ENCODE measurements at places on chromosomes 1 and 21.

DNA sequence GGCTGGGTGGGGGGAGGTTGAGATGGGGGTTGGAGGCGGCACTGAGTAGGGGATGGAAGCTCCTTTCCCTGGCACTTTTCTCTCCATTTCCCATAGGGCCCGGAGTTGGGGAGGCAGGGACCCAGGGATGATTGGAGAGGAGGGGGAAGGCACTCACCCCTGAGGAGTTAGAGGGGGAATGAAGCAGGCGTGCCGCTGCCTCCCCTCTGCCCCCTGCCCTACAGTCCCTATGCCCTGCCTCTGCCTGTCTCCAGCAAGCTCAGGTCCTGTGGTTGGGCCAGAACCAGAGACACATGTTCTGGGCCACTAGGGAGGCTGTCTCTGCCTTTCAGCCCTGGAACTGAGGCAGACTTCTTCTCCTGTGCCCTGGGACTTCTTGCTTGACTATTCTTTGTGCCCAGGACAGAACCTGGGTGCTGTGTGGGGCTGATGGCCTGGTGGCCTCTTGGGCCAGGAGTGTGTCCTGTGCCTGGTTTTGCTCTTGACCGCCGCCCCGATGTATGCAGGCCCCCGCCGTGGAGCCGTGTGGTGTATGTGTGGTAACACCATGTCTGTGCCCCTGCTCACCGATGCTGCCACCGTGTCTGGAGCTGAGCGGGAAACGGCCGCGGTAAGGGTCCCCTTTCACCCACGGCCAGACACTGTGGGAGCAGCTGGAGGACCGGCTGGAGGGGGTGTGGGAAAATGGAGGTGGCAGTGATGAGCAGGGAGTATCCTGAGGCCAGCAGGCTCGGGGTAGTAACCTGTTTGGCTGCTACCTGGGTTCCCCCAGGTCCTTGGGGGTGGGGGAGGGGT lies 1.4 kb downstream of the LYPLA2 start:
- DNase-seq, result no peak

DNA sequence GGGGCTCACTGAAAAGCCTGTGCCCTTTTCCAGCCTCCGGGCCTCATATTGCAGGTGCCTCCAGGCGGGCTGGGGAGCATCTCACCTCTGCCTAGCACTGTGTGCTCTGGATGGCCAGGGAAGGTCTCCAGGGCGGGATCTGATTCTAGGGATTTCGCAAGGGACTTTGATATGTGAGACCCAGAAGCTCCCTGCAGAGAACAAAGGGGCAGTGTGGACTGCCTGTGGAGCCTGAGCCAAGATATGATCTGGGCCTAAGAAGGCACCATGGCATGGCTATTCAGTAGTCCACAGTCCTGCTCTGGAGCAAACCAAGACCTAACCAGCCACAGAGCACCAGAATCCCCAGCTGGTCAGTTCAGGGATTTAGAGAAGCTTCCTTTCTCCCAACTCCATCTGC lies 157.2 kb downstream of the ST6GALNAC5 start:
- no peak for DNase-seq

- no peak for DNase-seq
Observed at GRCh38 chr1:97046765-97047420, 325.3 kb downstream of the PTBP2 start.

DNA sequence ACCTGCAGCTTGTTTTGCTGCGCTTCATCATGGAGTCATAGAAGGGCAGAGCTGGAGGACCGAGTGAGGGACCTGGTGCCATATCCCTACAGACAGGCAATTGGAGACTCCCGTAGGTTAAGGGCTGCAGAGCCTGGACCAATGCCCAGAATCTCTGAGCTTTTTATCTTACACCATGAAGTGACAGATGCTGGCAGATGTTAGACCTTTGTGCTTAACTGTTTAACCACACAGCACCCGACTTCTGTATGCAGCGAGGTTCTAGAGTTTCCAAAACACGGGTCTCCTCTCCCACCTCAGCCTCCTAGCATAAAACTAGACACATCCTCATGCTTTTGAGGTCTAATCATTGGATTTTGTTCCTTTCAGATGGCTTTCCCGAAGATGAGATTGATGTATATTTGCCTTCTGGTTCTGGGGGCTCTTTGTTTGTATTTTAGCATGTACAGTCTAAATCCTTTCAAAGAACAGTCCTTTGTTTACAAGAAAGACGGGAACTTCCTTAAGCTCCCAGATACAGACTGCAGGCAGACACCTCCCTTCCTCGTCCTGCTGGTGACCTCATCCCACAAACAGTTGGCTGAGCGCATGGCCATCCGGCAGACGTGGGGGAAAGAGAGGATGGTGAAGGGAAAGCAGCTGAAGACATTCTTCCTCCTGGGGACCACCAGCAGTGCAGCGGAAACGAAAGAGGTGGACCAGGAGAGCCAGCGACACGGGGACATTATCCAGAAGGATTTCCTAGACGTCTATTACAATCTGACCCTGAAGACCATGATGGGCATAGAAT lies 47.6 kb downstream of the B3GALT5 start:
- peak; percentile 57 for DNase-seq

GRCh38 chr21:34969423-34970166 lies 79.5 kb downstream of the RUNX1 start:
- no peak for DNase-seq

DNA sequence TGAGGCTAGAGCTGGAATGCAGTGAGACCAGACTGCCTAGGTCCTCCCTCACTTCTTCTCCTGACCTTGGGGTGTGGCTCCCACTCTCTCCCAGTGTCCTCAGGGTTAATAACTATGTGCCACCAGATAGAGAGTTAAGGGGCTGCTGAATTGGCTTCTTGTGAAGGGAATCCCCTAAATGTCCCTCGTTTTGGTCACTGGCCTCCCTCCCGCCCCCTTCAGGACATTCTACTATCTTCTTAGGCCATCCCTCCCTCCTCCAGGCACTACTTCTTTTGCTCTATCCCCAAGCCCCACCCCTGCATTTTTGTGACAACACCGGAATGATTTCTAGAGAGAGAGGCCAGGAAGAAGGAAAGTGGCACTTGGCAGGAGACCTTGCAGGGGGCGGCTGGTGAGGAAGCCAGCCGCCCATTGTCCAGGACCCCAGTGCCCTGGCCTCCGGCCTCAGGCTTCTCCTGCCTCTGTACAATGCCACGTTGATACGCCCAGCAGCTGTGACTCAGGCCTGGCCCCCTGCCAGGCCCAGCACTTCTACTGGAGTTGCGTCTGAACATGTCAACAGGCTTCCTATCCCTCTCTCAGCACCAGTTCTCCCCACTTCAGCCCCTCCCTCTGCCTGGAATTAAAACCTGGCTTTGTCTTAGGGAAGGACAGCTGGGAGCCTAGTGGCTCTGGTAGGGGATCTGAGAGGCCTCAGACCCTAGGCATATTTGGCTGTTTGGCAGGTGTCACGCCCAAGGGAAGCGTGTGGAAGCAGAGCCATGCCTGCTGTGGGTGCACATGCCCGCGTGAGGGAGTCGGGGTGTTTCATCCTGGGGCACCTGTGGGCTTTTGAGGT lies 9.1 kb downstream of the LMNA start:
- DNase-seq, result peak; percentile 85

- no peak for DNase-seq
Observed at GRCh38 chr1:22788254-22788661, 77.6 kb downstream of the EPHB2 start.

GRCh38 chr1:85278853-85279314 lies 2.5 kb upstream of the BCL10 start:
- DNase-seq, result peak; percentile 62

GRCh38 chr1:212816567-212817278 lies 25.0 kb downstream of the TATDN3 start:
- DNase-seq, result no peak

DNA sequence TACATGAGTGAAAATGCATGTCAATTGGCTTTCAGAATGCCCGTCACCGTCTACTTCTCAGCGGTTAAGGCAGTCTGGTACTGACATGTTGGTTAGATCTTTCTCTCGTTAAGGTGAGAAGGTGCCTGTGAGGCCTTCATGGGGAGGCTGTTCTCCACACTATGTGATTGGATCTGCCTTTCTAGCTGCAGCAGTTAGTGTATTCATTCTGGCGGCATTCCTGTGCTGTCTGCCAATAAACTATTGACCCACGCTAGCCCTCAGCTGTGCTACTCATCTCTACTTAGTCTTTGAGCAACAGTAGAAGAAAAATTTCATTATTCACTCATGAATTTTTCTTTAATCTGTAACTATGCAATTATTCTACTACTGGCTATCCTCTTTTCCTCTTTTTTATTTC lies 32.0 kb downstream of the CCSAP start:
- no peak for DNase-seq

DNA sequence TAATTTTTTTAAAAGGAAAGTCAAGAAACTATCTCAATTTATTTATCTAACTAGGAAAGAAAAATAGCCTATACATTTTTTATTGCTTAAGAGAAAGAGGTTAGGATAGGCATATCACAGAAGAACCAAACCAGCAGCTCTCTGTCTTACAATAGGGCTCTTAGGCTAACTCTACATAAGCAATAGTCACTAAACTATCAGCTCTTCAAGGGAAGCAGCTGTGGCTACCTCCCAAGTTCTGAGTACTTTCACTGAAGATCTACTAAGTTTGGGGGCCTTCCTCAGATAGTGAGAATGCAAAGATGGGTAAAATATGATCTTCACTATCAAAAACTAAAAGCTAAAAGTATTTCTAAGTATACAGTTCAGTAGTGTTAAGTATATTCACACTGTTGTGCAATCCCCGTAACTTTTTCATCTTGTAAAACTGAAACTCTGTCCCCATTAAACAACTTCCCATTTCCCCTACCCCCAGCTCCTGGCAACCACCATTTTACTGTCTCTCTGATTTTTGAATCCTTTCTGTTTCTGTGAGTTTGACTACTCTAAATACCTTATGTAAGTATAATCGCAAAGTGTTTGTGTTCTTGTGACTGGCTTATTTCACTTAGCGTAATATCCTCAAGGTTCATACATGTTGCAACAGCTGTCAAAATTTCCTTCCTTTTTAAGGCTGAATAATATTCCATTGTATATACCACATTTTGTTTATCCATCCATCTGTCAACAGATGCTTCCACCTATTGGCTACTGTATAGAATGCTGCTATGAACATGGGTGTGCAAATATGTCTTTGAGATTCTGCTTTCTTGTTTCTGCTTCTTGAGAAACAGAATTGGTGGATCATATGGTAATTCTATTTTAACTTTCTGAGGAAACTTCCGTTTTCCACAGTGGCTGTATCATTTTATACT lies 73.3 kb downstream of the ACBD6 start:
- DNase-seq, result no peak

DNA sequence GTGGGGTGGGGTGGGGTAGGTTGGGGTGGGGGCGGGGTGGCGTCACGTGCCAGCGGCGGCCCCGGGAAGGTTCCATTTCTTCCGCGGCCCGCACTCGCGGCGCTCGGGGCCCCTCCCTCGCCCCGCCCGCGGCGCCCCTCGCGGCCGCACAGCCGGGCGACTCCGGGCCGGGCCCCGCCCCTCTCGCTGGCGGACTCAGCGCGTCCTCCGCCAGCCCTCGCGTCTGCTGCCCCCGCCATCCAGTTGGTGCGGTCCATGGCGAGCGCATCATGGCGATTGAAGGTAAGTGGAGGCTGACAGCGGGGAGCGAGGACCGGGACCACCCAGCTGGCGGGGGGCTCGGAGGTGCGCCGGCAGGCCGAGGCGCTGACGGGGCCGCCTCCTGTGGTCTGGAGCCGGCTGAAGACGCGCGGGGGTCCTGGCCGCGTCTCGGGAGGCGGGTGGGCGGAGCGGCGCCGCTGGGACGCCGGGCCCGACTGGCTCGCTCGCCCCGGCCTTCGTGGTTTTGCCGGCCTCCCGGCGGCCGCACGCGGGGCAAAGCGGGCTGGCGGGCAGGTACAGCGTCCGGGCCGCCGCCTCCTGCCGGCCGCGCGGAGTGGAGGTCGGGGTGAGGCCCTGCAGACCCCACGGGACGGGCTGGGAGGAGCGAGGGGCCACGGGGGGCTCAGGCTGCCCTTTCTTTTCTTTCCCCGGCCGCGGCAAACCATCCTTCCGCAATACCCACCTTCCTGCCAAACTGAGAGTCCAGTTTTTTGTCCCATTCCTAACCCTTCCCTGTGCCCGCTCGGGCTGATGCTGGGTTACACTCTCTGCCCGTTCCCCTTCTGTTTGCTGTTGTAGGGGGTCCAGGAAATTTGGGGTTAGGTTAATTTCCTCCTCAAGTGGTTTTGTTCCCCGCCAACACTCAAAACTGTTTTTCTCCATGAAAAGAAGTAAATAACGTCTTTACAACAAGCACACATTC lies at the start of gene SYT14:
TSS of gene SYT14 (plus strand) at position 222 of the 964 bp plus-strand sequence. CDS start at position 270, 48 bp downstream.
- DNase-seq, result no peak

- no peak for DNase-seq
Observed at GRCh38 chr1:53662169-53662568, 76.8 kb downstream of the GLIS1 start.

DNA sequence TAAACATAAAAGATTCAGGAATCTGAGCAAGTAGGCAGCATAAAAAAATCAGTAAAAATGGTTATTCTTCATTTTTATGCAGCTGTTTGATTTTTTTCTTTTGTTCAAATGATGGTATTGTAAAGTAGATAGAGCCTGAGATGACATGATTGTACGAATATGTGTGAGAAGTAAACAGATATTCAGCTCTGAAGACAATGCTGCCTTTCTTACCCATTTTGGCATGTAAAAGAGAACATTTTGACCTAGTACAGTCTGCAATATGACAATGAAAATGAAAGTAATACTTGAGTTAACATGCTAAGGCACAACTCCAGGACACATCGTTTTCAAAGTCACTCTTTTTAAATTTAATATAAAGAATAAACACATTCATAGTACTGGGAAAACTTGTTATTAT lies 95.7 kb upstream of the NCAM2 start:
- no peak for DNase-seq

GRCh38 chr1:84415396-84415795 lies 17.1 kb downstream of the DNASE2B start:
- no peak for DNase-seq

DNA sequence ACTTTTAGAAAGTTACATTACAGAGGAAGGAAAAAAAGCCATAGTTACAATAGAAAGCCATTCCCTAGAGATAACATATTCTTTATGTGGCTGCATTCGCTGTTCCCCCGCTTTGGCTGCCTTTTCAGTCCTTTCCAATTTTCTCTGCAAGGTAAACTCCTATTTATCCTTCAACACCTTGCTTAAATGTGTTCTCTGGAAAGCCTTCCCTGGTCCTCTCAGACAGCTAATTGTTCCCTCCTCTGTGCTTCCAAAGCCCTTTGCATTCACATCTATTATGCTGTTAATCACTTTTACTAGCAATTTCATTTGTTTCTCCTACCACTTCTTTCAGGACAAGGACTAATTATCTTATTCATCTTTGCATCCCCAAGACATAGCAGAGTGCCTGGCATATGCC lies 1.6 kb downstream of the PHC2 start:
- no peak for DNase-seq

GRCh38 chr1:235972311-235972689 lies 92.6 kb downstream of the NID1 start:
- DNase-seq, result peak; percentile 15

- no peak for DNase-seq
Observed at GRCh38 chr1:185528084-185528676, 206.0 kb upstream of the HMCN1 start.

DNA sequence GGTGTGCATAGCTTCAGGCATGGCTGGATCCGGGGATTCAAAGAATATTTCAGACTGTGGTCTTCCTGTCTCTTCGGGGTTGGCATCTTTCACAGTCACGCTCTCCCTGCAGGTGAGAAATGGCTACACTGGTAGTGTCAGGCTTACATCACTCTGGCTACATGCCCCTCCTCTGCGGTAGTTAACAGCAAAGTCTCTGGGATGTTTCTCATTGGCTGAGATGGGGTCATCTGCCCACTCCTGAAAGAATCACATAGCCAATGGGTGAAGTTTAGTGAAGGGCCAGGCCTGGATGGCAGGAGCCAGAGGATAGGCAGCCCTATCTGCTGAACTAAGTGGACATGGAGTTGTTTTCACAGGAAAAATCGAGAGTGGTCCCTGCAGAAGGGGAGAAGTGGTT lies 356.5 kb downstream of the MATN1 start:
- DNase-seq, result no peak
